Activated CD4-positive, alpha-beta T cell treated with anti-CD3 and anti-CD28 coated beads, Interleukin-2, amount 10 ng/mL, durations not matched to agents 7 days and 5 days (primary cell): ENCODE measurements at places on chromosomes 13 and 19. TPM values are rescaled to one million over a fixed set of nuclear protein-coding genes. Genes with fewer than 3 reads are reported as not detected.

The CDX2 gene
- total RNA-seq: not detected

DNA sequence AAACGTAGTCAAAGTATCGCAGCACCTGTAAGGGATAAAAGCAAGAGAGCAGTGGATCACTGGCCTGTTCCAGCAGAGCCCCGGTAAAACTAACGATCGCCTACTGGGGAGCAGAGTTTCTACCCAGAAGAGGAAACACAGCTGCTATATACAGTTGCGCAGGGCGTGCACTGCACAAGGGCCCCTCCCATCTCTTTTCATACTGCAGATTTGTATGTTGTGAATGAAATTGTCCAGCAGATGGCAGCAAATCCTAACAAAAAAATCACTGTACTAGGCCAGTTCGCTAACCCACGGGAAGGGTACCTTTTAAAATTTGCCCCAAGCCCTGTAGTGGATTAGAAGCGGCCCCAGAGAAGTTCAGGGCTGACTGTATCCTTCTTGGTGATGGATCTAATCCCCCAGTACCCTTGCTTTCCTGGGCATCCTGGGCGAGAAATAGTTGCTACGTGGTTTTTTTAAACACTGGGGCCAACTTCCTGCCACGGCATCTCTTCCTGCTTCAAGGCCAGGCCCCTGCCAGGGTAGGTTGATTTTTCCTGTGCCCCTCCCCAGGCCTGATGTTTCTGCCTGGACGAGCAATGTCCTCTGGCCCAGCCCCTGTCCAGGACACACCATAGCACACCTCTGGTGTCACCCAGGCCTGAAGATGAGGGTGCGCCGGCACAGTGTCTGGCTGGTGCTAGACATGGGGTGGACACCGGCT lies 127.0 kb downstream of the IER2 start:
- DNase-seq: peak; percentile 85

The GPC6 gene
- total RNA-seq: not detected

DNA sequence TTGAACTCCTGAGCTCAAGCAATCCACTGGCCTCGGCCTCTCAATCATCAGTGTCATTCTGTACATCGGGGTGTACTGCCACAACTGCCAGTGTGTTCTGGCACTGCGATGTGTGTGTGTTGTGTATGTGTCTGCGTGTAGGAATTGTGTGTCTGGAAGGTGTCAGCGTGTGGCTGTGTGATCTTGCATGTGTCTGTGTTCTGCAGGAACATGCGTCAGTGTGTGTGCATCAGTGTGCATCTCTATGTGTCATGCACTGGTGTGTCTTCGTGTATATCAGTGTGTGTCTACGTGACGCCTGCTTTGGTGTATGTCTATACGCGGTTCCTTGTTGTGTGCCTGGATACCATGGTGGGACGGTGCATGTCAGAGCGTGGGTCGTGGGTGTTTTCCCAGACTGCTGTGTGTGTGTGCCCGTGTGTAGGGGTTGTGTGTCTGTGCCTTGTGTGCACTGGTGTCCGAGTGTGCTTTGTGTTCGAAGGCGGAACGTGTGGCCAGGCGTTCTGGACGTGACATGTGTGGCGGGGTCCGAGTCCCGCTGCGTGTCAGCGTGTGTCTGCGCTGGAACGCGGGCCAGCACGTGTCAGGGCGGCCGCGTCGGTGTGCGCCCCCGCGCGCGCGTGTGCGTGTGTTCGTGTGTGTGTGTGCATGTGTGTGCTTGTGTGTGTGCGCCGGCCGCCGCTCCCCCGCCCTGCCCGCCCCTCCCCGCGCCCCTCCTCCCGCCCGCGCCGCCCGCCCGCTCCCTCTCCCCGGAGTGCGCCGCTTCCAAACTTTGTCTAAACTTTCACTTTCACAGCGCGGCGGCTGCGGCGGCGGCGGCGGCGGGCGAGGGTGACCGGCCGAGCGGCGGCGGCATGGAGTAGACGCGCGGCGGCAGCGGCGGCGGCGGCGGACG lies at the start of gene NFIX:
Gene NFIX (plus strand): TSS at position 775 of the 895 bp plus-strand sequence. CDS start 363 bp downstream, outside the sequence.
- peak; percentile 69 for DNase-seq

- no peak for DNase-seq
Observed at GRCh38 chr13:108104736-108105135, 110.6 kb downstream of the LIG4 start.

GRCh38 chr13:65882810-65883209 lies 1347.3 kb downstream of the PCDH9 start:
- no peak for DNase-seq

The SUGT1 gene
- 44.0 TPM for total RNA-seq

DNA sequence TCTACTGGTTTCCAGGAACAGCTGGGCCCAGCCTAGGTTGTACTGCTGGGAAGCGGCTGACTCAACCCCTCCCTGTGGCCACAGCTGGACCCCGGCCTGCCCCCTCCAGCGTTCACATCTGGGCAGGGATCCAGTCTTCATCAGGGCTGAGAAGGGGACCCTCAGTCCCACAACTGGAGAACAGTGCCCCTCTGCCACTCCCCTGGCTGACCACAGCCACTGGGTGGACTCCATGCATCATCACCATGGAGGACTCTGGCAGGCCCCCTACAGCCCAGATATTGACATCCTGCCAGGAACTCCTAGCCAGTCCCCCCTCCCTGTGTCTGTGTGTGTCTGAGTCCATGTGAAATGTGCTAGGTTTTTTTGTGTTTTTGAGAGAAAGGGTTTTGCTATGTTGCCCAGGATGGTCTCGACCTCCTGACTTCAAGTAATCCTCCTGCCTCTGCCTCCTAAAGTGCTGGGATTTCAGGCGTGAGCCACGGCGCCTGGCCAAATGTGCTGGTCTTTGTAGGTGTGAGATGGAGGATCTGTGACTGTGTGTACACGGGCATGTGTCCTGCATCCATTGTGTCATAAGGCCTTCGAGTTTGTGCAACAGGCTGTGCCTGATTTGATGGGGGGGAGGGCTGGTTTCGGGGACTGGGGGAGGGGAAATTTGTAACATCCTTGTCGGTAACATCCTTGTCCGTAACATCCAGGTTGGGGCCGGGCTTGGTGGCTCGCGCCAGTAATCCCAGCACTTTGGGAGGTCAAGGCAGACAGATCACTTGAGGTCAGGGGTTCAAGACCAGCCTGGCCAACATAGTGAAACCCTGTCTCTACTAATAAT lies 4.0 kb upstream of the HOOK2 start:
- DNase-seq: no peak

DNA sequence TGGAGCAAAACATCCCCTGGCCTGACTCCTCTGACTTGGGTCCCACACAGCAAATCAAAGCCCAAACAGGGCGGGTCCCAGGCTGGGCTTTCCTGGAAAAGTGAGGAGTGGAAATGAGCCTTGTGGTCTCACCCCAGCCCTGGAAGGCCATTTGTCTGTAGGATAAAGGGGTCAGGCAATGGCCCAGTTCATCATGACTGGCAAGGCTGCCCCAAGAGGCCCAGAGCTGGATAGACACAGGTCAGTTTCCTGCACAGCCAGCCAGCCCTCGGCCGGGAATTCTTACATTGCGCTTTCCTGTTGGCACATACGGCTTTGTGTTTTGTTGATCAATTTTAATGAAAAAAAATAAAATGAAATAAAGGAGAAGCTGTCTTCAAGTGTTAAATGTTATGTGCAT lies 174.3 kb downstream of the TSHZ3 start:
- DNase-seq: no peak

GRCh38 chr19:54905803-54906511 lies at the start of gene NCR1:
TSS of gene NCR1 (plus strand) at chr19:54906148. CDS start at chr19:54906188, 40 bp downstream.
- DNase-seq: no peak

DNA sequence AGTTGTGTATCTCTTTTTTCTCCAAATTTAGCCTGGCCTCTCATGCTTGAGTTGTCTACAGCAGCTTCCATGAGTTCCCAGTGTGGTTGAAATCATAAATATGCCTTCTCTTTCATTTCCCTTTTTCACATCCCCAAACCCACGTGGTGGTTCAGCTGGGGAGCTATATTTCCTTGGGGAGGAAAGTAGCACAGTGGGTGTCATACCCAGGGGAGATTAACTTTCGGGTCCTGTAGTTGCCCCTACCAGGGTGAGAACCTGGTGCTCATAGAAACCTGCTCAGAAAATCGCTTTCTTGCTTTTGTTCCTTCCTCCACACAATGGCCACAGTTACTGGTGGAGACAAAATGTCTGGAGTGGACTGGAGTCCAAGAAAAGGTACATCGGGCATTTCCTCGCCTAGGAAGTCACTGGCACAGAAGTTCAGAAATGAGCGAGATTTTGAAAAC lies 7.0 kb upstream of the LILRA4 start:
- no peak for DNase-seq

DNA sequence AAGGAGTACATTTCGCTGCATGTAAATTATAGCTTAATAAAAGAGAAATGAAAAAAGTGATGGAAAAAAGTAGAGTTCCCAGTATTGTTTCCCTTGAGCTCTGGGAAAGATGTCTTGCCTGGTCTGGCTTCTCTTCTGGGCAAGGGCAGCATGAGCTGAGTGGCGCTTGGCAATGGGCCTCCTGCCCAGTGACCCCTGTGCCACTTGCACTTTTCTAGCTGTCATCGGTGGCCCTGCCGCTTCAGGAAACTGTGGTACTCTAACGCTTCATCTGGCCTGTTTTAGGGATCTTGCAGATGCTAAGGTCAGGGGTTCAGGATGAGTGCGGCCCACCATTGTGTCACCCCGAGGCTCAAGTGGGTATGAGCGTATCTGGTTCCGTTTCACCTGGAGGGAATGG lies 161.4 kb downstream of the MTUS2 start:
- DNase-seq: no peak

DNA sequence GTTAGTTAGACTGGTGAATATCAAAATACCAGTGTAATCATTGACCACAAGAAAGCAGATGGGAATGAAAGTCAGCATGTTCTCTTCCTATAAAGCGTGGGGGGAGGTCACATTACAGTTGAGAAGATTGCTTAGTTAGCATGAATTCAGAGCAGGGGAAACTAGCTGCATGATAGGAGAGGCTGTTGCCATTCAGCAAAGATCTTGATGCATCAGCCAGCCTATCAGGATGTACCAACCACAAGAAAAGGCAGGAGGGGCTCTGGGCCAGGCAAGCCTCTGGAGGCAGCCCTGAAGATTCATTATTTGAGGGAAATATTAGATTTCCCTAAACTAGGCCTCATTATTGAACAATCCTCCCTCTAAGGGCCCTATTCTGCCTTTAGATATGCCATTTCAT lies 5.0 kb upstream of the MTMR6 start:
- peak; percentile 24 for DNase-seq

GRCh38 chr13:41053384-41053826 lies 7.9 kb upstream of the WBP4 start:
- DNase-seq: no peak

DNA sequence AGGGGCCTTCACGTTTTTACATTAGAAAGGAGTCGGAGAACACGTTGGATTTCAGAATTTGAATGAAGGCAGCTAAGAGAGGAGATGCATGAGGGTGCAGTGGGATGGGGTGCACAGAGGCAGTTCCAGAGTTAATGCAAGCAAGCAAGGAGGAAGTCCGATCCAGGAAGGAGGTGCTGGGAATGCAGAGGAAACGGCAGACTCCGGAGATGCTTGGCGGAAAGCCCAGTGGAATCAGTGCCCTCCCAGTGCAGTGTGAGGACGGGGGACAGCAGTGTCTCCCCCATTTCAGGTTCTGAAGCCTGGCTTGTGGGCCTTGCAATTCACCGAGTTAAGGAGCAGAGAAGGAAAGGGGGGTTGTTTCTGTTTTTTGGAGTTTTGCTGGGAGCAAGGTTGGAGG lies 100.4 kb downstream of the COL4A2 start:
- DNase-seq: no peak

DNA sequence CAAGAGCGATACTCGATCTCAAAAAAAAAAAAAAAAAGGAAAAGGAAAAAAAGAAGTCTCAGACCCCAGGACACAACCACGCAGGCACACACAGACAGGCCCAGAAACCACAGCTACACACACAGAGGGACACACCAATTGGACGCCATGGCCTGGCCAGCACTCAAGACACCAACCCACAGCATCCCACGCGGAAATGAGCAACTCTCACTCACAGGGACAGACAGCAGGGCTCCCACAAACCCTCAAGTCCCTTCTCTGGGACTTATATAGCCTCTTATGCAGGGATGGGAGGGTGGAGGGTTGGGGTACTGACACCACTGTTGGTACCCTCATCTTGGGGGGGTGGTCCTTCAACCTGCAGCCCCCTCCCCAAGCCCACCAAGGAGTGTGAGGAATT lies 5.9 kb downstream of the NOTCH3 start:
- no peak for DNase-seq

The PLPPR2 gene
- 1.3 TPM for total RNA-seq

DNA sequence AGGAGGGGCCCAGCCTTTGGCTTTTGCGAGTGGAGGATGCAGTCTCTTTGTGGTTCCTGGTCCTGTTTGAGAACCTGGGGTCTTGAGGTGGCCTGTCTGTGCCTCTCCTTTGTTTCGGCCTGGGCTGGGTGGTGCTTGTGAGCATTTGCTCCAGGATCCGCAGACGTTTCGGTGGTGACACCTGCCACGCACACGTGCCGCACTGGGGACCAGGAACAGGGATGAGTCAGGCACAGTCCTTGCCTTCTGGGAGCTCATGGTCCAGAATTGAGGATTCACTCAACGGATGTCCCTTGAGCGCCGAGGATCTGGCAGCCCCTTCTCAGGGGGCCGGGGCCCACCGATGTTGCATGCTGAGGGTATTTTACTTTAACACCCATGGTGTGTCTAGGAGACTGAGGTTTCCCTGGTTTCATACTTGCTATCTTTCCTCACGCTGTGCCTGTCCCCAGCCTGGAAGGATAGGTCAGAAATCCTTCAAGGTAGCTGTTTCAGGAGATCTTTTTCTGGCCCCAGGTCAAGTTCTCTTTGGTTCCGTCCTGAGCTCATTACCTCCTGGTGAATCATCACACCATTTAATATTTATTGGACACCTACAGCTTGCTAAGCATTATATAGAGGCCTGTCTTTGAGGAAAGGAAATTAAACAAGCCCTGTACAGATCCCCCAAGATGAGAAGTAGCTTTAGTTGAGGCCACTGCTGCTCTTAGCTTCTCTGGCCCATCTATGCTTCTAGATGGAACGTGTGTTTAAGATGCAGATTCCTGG lies 5.1 kb downstream of the HDGFL2 start:
- DNase-seq: no peak

DNA sequence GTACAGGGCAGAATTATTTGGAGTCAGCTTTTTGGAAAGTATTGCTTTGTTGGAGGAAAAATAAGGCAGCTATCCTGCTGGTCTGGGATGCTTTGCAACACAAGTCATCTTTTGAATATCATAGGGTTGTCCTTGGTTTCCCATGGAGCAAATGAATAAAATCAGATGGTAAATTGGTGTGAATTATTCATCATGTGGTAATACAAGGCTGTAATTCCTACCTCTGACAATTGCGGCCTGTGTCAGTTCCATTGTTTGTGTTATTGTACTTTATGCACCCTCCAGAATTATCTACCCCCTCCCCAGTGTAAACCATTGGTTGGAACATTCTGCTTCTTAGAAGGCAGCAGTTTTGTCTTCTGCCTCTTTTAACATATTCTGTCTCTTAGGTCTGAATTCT lies 46.2 kb downstream of the RNASEH2B start:
- no peak for DNase-seq

The MATK gene
- total RNA-seq: 18.3 TPM

The ETV2 gene
- total RNA-seq: 0.84 TPM

- DNase-seq: no peak
Observed at GRCh38 chr13:44812818-44813217, 176.5 kb downstream of the NUFIP1 start.

The S1PR2 gene
- total RNA-seq: 6.1 TPM
